NT2/D1 (cell line): ENCODE measurements at places on chromosomes 3 and 15.
A peak's percentile ranks its signal among the peaks of the same experiment; 100 is the strongest.

- no peak for DNase-seq
Observed at GRCh38 chr3:194237110-194237509, 101.2 kb downstream of the HES1 start.

DNA sequence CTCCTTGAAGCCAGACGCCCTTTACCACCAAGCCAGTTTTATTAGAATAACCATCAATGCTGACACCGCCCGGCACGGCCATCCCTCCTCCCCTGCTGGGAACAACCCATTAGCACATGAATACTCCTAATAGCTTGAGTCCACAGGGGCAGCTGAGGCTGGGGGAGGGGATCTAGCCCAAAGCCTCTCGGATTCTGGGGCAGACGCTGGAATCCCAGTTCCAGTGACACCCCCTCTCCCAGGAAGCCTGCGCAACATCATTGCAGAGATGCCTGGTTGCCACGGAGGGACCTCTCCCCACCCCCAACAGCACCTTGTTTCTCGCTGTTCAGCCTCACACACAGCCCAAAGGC lies 1.2 kb upstream of the LINGO1 start:
- DNase-seq: peak; percentile 97

- no peak for DNase-seq
Observed at GRCh38 chr3:46565077-46565476, 1.0 kb downstream of the LRRC2 start.

GRCh38 chr3:34077417-34078195 lies 279.2 kb downstream of the PDCD6IP start:
- DNase-seq: no peak

- DNase-seq: no peak
Observed at GRCh38 chr3:152818027-152818426, 16.9 kb upstream of the P2RY1 start.

DNA sequence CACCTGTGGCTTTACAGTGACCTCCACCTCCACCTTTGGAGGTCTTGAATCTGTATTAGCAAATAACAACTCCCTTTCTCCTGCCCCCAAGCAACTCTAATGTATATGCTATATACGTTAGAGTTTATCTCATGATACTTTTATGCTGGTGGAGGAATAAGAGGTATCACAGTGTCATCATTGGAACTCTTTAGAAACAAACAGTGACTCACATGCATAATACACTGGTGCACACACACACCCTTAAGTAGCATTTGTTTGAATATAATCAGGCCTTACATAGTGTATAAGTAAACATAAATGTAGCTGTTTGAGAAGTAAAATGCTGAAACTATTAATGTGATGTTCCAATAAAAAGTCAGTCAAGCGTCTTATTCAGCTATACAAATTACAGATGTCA lies 280.2 kb upstream of the C2CD4B start:
- no peak for DNase-seq

GRCh38 chr3:46056686-46057085 lies 29.4 kb upstream of the XCR1 start:
- DNase-seq: no peak

- DNase-seq: no peak
Observed at GRCh38 chr15:58314593-58315216, 117.1 kb upstream of the LIPC start.

GRCh38 chr3:114362815-114363214 lies 69.0 kb downstream of the TIGIT start:
- no peak for DNase-seq

- DNase-seq: no peak
Observed at GRCh38 chr3:18740631-18741583, 315.8 kb upstream of the SATB1 start.

- peak; percentile 23 for DNase-seq
Observed at GRCh38 chr15:52678468-52679231, 538 bp downstream of the ATOSA start.

DNA sequence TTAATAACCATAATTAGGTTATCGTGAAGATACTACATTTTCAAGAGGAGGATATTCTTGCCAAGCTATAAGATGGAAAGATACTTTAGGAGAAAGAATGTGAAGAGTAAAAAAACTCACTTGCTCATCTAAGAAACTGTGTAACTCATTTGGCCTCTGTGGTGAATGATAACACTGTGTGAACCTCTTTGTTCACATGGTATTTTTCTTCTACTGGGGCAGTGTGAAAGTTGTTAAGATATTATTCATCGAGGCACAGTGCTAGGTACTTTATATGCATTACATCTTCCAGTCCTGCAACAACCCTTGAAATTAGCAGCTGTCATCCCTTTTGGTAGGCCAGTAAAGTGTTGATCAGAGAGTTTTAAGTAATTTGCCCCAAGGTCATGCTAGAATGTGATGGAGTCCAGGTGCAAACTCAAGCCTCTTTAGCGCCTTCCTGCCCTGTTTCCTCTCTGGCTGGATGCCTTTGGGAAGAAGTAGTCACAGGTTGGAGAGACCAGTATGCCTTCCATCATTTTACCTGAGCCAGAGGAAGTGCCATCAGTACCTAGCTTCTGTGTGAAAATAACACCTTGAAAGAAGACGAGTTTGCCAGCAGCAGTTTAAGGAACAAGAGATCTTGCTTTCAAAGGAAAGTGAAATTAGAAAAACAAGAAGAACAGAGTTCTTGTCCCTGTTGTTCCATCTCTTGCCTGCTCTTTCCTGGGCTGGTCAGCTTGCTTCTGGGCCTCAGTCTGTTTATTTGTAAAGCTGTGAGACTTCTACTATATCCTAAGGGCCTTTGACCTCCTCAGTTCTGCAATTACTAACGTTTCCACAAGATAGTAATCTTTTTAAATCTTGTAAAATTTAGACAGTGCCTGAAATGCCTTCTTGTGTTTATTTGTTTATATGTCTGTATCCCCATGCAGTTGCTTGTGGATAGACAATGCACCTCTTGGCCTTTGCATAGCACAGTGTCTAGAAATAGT lies 179.3 kb downstream of the FNDC3B start:
- DNase-seq: no peak

DNA sequence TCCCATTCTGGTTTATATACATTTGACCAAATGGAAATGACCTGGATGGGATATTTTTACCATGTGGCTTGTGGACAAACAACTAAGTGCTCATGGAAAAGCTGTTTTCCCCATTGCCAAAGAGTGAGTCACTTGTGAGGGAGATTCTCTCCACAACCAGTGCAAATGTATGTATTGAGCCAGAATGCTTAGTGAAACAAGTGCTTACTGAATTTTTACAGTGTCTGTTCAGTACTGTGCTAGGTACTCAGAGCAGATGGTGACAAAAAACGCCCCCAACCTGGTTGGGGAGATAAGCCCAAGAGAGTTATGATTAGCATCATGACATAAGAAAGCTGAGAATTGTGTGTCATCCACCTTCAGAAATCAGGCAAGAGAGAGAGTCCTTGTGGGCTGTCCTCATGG lies 2.3 kb downstream of the CHP1 start:
- DNase-seq: no peak

- no peak for DNase-seq
Observed at GRCh38 chr15:65730549-65731172, 61.4 kb downstream of the DENND4A start.

GRCh38 chr15:71807125-71807629 lies 3.2 kb upstream of the NR2E3 start:
- DNase-seq: peak; percentile 71

- DNase-seq: no peak
Observed at GRCh38 chr15:25701721-25702465, 161.2 kb downstream of the ATP10A start.

GRCh38 chr3:127167315-127168043 lies 25.5 kb upstream of the PRR23E start:
- DNase-seq: no peak

DNA sequence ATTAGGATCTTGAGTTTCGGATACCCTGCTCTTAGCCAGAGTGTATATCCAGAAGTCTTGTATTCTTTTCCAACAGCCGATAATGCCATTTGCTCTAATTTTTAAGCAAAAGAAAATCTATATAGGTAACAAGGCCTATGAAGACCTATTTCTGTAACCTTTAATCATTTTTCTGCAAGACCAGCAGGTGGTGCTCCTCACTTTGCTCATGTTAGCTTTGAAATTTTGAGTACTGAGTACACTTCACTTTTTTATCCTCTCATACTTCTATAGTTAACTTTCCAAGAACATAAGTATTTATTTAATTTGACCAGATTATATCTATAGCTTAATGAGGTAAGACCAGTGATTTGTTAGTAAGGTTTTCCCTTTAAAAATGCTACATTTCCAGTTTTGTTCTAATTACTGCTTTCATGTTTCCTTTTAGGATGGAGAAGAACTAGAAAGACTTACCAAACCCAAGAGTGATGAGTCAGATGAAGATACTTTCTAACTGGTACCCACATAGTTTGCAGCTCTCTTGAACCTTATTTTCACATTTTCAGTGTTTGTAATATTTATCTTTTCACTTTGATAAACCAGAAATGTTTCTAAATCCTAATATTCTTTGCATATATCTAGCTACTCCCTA lies 20.5 kb downstream of the SLC35A5 start:
- DNase-seq: peak; percentile 39

GRCh38 chr3:123186695-123187094 lies 15.0 kb upstream of the SEC22A start:
- no peak for DNase-seq

- DNase-seq: no peak
Observed at GRCh38 chr15:40826423-40827075, 2.0 kb downstream of the PPP1R14D start.

- DNase-seq: no peak
Observed at GRCh38 chr3:71016178-71016845, 567.2 kb downstream of the FOXP1 start.
